ENCODE measurements at places on chromosomes 2 and 18. TPM values are rescaled to one million over a fixed set of nuclear protein-coding genes. Genes with fewer than 3 reads are reported as not detected.

GRCh38 chr2:100632759-100633158 lies 70.0 kb downstream of the PDCL3 start:
- H3K4me3 ChIP-seq = no peak overlapping the region
- H3K36me3 ChIP-seq = no peaks in the 10 kb centered on the region
- peaks cover 9% of the 10 kb centered on the region for H3K27me3 ChIP-seq
- H3K4me1 ChIP-seq = peaks cover 24% of the 10 kb centered on the region

- no peak for DNase-seq
- H3K4me1 ChIP-seq = no peaks in the 10 kb centered on the region
- H3K36me3 ChIP-seq = no peaks in the 10 kb centered on the region
- H3K27me3 ChIP-seq = peaks cover 2% of the 10 kb centered on the region
Measured at GRCh38 chr2:120686511-120687168, 49.0 kb upstream of the GLI2 start.

- no peak overlapping the region for H3K4me3 ChIP-seq
- no peak for DNase-seq
Measured at GRCh38 chr18:49798001-49798400, 15.3 kb downstream of the ACAA2 start.

The IFIH1 gene
- 66.9 TPM for total RNA-seq

DNA sequence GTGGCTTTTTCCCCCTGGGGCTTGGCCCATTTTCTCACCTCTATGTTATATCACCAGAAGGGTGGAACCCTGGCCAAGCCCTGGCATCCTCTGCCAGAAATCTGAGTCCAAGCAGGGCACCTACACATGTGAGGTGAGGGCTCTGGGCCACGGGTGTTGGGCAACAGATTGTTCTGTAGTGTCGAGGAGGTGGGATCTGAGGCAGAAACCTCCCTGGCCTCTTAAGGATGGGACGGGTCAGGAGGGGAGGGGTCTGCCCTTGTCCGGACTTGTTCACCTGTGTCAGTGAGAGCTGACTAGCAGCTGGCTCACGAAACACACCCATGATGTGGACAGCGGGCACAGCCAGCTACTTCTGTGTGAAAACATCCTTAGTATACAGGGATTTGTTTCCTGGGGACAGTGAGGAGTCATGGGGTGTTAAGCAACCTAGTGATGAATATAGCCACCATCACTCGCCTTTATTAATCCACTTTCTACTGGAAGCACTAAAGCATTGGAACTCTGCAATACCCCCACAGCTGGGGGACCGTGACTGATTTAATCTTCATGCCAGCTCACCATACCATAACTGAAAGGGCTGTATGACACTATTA lies 35.6 kb downstream of the EPAS1 start:
- no peak for DNase-seq
- H3K27me3 ChIP-seq = peaks cover 6% of the 10 kb centered on the region
- H3K36me3 ChIP-seq = no peaks in the 10 kb centered on the region
- peaks cover 22% of the 10 kb centered on the region for H3K4me1 ChIP-seq

The RAX gene
- not detected for total RNA-seq

DNA sequence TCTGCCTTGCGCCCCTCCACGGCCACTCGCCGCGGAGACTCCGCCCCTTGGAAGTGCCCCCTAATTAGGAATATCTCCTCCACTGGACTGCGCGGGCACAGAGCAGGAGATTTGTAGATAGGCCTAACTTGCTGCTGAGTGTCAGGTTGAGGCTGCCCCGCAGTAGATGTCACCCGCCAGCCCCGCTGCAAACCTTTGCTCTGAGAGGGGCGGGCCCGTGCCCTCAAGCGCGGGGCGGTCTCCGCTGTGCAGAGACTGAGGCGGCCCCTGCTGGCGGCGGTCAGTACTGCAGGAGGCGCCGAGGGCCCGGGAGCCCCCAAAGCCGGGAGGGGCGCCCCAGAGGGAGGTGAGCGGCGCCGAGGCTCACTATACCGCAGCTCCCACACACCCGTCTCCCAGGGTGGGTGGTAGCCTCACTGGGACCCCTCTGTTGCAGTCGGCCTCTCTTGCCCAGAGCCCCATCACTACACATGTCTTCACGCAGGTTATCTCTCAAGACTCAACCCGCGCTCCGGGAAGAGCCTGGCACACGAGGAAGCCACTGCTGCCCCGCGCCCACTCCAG lies 2.9 kb upstream of the NEURL3 start:
- H3K27me3 ChIP-seq = peaks cover 16% of the 10 kb centered on the region
- H3K36me3 ChIP-seq = no peaks in the 10 kb centered on the region
- peak overlapping the region; percentile 69 for H3K4me3 ChIP-seq

GRCh38 chr2:199977984-199978415 lies 22.6 kb downstream of the MAIP1 start:
- no peak overlapping the region for H3K4me3 ChIP-seq
- H3K4me1 ChIP-seq = peaks cover 21% of the 10 kb centered on the region
- H3K27me3 ChIP-seq = no peaks in the 10 kb centered on the region
- H3K36me3 ChIP-seq = no peaks in the 10 kb centered on the region

DNA sequence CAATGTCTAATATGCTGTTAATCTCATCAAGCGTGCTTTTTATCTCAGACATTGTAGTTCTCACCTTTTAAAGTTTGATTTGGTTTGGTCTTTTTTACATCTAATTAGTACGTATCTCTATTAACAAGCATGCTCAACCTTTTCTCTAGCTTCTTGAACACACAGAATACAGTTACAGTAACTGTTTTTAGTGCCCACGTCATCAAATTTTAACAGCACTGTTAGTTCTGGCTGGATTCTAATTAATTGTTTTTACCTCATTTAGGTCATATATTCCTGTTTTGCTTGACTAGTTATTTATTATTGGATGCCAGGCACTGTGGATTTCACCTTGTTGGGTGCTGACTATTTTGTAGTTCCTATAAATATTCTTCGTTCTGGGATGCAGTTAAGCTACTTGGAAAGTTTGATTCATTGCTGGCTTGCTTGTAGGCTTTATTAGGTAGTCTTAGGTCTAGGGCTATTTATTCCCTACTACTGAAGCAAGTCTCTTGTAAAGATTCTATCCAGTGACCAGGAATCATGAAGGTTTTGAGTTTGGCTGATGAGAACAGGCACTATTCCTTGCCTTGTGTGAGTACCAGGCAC lies 263.0 kb downstream of the ETAA1 start:
- no peaks in the 10 kb centered on the region for H3K36me3 ChIP-seq
- no peak overlapping the region for H3K4me3 ChIP-seq
- DNase-seq = no peak
- no peak overlapping the region for H3K27ac ChIP-seq
